ENCODE measurements at places on chromosomes 5 and 9.

DNA sequence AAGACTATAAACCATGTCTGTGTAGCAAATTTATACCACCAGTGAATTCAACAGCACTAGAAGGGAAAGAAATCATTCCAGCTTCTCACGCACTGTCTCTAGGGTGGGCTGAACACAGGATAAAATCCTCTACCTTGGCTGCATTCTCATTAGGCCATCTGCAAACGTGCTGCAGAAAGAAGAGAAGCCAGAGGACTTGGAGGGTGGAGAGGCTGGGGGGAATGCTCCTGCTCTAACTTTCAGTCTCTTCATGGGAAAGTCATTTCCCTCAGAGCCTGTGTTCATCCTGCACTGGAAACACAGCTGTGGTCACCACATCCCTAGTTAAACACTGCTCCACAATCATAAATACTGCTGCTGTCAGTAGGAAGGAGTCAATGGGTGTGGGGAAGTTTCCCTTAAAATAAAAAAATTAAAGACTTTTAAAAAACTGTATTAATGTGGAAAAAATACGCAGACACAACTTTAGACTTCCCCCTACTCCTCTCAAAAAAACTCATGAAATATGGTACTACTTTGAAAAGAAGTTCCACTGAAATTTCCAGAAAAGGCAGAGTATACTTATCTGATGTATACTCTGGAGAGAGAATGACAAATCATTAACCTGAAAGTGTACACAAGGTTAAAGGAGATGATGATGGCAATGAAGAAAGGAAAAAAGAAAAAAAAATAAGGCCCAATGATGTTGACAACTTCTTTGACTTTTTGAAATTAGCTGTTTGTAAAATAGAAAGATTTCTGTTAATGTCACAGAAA is 46.8 kb downstream of the LHFPL2 start:
- no peak for DNase-seq

DNA sequence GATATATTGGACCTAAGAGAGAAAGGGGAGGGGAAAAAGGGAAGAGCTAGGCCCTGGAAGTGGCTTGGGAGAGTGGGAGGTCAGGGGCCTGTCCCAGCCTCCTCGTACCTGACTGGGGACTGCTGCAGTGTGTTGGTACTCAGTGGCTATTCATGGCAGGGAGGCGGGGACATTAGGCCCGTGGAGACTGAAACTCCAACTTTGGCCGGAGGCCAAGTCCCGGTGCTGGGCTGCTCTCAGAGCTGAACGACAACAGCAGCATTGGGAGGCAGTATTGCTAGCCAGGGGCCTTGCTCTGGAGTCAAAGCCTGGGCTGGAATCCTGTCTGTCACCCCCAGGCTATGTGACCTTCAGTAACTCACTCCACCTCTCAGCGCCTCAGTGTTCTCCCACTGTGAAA is 37.8 kb downstream of the NEURL1B start:
- DNase-seq: no peak

- no peak for DNase-seq
Measured at GRCh38 chr9:16125629-16126028, 572.8 kb downstream of the CCDC171 start.

DNA sequence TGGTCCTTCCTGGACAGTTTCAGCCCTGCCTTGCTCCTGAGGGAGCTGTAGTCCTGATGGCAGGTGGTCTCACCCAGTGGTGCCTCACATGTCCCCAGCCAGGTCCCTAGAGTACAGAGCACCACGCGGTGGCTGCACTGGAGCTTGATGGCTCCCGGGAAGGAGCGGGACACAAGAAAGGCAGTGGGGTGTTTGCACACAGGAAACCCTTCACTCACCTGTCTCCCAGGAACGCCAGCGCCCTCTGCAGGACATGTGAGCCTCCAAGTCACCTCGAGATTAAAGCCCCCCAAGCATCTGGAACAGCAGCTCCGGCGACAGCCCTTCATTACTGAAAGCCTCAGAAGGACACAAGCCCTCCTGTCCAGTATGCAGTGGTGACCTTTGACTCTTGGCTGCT is 19.9 kb upstream of the TMEM250 start:
- peak; percentile 41 for DNase-seq

DNA sequence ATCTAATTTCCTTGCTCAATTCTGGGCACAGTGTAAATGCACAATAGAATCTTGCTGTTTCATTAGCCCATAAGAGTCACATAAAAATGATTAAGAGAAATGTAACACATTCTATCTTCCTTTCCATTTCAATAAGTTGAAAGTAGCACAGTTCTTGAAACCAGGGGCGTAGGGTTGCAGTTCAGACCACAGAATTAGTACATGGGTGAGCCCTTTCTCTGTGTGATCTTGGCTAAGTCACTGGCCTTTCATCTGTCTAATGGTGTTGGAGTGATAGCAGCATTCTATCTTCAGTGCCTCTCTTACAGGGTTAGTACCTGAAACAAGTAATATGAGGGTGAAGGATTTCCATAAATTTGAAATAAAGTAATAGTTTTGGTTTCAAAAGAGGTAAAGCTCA is 445.3 kb upstream of the ZNF462 start:
- DNase-seq: no peak

DNA sequence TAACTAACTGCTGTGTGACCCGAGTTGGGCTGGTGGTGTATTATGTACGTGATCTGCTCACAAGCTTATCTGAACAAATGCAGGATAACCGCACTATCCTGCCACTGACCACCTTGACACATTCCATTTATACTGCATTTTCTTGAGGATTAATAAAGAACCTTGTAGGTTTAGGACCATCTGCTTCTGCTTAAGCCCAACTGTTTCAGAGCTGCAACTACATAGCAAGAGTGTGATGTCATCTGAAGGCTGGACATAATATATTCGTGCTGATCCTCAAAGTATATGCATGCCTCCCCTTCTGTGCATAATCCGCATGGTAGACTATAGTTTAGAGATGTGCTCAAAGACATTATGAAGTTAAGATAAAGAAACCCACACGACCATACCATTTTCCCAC is 435.9 kb downstream of the BNC2 start:
- peak; percentile 30 for DNase-seq

GRCh38 chr9:24832307-24832706 is 286.6 kb upstream of the IZUMO3 start:
- DNase-seq: no peak

DNA sequence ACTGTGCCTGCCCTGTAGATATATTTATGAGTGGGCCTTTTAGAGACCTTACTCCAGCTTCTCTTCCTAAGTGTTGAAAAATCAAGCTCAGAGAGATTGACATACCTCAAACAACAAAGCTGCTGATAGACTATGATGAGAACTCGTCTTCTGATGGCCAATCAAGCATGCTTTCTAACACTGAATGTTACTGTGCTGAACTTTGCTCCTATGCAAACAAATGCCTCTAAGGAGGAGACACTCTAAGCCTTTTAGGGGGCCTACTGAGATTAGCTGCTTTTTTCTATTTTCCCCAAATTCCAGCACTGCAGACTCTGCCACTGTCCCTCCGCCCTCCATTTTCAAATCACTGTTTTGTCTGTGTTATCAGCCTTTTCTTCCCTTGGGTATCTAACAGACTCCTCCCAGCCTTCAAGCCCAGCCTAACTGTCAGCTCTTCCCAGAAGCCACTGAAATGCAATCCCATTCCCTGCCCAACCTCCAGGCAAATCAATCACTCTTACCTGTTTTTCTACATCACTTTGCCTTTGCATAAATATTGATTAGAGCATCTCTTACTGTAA is 39.5 kb downstream of the TXNDC8 start:
- no peak for DNase-seq

GRCh38 chr5:38556599-38557307 is at the start of gene LIFR:
LIFR (minus strand) TSS chr5:38556646; CDS start chr5:38530647, 25,999 bp downstream.
- DNase-seq: peak; percentile 36

- DNase-seq: no peak
Measured at GRCh38 chr5:60332244-60333004, 367.5 kb downstream of the DEPDC1B start.

DNA sequence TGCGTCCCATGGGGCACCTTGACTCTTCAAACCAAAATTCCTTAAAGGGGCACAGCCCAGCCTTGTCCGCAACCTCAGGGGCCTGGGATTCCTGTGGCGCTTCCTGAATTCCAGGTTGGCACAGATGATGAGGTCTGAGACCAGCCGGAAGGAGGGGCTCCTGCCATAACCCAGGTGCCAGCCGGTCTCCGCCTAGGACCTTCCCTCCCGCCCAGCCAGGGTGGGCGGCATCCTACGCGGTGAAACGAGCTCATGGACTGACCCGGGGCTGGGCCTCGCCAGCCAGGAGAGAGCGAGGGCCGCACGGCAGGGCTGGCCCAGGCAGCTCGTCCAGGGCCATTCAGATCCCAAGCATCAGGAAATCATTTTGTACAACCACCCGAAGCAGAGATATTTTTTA is 23.0 kb downstream of the AMBP start:
- DNase-seq: no peak

- no peak for DNase-seq
Measured at GRCh38 chr9:116668970-116669695, 18.0 kb upstream of the TRIM32 start.

- DNase-seq: no peak
Measured at GRCh38 chr5:24788829-24789514, 144.2 kb upstream of the CDH10 start.

DNA sequence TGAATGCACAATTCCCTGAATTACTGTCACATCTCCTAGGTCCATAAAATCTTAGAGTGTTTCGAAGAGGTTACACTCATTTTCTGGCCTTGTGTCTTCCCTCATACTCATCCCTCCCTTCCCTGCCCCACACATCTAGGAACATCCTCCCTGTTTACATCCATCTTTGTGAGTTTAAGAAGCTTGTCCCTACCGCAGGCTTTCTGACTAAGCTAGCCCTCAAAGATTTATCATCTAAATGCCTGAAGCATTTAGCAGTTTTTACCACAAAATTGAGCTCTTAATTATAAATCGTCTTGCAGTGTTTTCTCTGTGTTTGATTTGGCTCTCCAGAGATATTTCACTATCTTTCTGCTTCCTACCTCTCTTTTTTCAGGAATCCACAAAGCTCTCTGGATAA is 374.8 kb downstream of the KIAA0825 start:
- no peak for DNase-seq

GRCh38 chr9:119771341-119771740 is 402.1 kb upstream of the BRINP1 start:
- no peak for DNase-seq

GRCh38 chr5:168603746-168604145 is 24.6 kb upstream of the PANK3 start:
- DNase-seq: no peak

DNA sequence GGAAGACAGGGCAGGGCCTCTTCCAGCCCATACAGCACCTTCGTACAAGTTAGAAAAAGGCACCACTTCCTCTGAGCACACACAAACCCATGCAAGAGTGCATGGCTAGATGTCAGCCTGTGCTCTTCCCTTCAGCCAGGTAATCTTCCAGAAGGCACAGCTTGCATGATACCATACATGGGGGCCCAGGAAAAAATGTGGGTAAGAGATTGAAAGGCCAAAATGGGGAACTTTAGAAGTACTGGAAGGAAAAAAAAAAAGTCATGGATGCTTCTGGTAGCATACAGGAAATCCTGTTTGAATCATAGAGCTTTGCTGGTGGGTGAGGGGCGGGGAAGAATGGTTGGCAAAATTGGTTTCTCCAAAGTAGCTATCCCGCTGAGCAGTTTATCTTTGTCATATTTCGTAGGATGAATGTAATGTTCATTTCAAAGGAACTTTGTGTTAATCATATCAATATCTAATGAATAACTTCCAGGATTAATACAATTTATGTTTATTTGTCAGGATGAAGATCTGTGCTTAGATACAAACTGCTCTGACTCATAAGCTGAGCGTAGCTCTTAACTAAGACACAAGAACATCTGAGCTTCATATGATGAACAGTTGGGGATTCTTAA is 78.2 kb upstream of the MAP3K1 start:
- DNase-seq: no peak

DNA sequence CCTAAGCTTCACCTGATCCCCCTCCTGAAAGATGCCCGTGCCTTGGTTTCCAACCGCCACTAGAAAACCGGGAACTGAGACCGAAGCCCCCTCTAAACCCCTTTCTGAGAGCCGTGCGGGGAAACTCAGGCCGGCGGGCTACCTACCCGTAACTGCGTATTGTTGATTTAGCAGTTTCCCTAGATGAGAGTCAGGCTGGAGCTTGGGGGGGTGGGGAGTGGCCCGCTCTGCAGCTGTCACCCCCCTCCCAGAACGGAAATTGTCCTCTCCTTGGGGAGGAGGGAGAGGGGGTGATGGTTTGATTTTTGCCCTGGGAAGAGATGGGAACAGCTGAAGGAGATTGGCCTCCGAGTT is 2.5 kb downstream of the CXXC5 start:
- no peak for DNase-seq

- no peak for DNase-seq
Measured at GRCh38 chr9:21160178-21160577, 6.3 kb downstream of the IFNA21 start.

- no peak for DNase-seq
Measured at GRCh38 chr9:135888766-135889394, 18.5 kb downstream of the CAMSAP1 start.

DNA sequence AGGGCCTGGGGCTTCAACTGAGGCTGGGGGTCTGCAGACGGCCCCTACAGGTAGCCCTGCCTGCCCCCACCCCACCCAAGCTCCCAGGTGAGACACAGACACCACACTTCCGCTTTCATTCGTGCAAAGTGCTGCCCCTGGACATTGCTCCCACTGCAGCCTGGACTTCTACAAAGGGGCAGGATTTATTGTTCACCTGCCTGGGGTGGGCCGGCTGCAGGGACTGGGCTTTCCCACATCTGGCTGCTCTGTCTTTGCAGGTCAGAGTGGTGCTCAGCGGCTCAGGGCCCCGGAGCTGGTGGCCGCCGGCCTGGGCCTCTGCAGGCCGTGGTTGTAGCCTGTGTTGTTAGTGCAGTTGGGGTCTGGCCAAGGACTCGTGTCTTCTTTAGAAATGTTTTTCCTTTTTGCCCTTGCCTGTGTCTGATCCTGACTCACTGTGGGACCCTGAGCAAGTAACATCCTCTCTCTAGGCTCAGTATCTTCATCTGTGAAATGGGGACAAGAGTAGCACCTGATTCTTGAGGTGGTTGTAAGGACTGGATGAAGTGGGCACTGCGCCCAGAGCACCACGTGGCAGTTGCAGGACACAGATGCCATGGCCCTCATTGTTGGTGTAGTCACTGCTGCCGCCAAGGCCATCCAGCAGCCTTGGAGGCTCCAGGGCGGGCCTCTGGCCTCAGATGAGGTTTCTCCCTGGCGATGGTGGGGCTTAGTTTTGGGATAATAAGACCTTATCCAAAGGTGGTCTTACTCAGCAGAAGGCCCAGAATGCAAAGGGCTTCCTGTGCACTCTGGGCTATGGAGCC is 143.9 kb downstream of the CACNA1B start:
- no peak for DNase-seq

- no peak for DNase-seq
Measured at GRCh38 chr5:157186309-157187045, 5.8 kb downstream of the ITK start.

DNA sequence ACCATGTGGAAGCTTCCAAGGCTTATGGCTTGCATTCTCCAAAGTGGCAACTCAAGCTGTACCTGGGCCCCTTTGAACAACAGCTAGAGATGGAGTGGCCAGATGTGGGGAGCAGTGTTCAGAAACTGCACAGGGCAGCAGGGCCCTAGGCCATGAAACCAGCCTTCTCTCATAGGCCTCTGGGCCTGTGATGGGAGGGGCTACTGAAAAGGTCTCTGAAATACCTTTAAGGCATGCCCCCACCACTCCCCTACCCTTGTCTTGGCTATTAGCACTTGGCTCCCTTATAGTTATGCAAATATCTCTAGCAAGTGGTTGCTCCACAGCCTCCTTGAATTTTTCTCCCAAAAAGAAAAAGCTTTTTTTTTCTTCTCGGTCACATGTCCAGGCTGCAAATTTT is 1014.6 kb downstream of the DTWD2 start:
- no peak for DNase-seq

Measured in NCI-H524 treated with DMSO at 0.1 percent for 48 hours (cell line).